ENCODE measurements at places on chromosomes 1 and 21. TPM values are rescaled to one million over a fixed set of nuclear protein-coding genes. Genes with fewer than 3 reads are reported as not detected.

SPRR3 gene
- total RNA-seq: not detected

FCGR3A gene
- 41.2 TPM for total RNA-seq

NPR1 gene
- 279 TPM for total RNA-seq

CIART gene
- 5.2 TPM for total RNA-seq

MRPL39 gene
- total RNA-seq: 16.8 TPM

PIK3R3 gene
- 30.1 TPM for total RNA-seq

DISP1 gene
- 7.0 TPM for total RNA-seq

Data from thoracic aorta (tissue), 2 donors.